ENCODE measurements at places on chromosomes 5 and 9.

DNA sequence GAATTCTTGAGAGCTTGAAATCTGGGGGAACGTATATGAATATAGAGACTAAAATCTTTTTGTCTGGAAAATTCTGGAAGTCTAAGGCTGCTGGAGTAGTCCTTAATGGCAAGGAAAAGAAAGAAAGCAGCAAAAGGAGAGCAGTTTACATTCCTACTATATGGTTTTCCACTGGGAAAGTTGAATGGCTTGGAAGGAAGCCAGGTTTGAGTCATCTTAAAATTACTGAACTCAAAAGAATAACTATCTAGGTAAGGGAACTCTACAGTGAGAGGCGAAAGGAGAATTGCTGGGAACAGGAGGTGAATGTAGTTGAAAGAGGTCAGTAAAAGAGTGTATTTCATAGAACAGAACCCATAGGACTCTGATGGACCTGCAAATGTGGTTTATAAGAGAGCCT lies 258.1 kb upstream of the EDIL3 start:
- DNase-seq = no peak

GRCh38 chr5:150438873-150439546 lies 10.5 kb downstream of the RPS14 start:
- DNase-seq = no peak

GRCh38 chr5:149298842-149299404 lies 27.3 kb downstream of the AFAP1L1 start:
- DNase-seq = no peak

DNA sequence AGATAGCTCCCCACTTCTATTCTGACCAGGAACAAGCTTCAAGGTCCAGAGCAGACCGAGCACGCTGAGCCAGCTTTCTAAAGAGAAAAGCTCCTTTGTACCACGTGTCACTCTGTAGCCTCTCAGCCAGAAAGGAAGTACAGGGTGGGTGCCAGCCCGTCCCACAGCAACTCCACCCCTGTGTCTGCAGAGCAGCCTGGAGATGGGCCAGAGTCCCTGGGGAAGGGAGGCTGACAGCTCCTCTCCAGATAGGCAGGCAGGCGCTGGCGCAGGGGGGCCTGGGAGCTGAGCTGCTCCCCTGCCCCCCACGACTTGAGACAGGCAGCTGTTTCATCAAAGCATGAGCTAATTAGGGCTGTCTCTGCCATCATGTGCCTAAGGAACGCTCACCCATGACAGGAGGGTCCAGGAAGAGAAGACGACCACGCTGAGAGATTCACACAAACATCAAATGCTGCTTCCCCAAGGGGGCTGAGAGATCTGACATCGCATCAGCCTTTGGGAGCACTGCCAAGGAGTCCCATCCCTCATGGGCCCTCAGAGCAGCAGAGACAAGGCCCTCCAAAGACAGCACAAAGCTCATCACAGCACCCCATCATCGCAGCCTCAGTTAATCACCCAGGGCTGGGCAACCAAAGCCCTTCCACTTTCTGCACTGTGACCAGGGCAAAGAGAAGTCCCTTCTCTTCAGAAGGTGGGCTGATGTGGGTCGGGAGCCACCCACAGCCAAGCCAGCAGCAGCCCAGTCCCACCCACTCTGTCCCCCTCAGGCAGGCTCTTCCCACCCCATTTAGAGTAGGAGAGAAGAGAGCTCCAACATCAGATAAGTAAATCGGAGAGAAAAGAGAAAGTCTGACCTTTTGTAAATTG lies 78.5 kb upstream of the LRRTM2 start:
- peak; percentile 79 for DNase-seq

- no peak for DNase-seq
Measured at GRCh38 chr9:129910628-129911567, 75.6 kb downstream of the USP20 start.

- no peak for DNase-seq
Measured at GRCh38 chr5:57889558-57889957, 406.9 kb upstream of the ACTBL2 start.

DNA sequence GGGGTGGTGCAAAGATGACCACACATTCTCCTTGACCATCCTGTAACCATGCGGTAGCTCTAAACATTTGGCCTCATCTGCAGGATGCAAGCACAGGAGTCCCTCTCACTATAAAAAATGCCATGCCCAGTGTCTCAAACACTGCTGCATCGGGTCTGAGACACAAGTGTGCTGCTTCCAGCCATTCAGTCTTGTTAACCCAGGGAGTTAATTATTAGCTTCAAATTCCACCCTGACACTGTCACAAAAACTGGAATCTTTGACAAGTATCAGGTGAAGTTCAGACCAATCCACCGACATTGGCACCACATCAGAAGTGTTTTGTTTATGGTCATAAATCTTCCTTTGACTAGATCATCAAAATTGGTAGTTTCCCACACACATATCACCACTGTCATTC lies 119.1 kb upstream of the RASEF start:
- DNase-seq = no peak

DNA sequence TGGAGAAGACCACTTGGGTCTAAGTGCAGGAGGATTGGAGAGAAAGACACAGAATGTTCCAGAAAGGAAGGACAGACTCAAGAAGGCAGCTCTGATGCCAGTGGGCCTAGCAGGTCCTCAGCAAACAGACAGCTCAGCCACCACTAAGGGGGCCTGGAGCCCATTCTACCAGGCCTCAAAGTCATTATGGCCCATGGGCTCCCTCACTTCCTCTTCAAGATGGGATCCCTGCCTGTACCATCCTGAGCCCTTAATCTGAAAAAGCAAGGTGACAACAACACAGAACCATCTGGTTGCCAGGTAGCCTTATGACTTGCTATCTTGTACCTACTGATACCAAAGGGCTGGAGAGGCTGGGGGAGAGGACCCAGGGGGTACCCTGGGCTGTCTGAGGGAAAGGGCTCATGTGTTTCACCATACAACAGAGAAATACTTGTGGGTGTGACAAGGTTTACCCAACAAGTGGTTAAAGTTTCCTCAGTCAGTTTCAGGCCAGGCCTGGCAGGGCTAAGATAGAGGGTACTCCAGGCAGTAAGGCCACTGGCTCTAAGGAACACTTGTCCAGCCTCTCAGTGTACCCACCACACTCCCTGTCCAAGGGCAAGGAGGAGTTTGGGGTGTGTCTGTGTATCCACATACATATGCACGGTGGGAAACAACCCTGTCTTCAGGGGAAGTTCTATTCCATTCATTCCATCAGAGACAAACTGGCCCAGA lies 30.7 kb downstream of the TCF7 start:
- DNase-seq = no peak

GRCh38 chr9:77598524-77598923 lies 49.6 kb downstream of the GNA14 start:
- no peak for DNase-seq
